AG10803 (cell line): ENCODE measurements at places on chromosomes 5 and 9.

- DNase-seq, result no peak
These were observed 266.1 kb downstream of the CWC27 start for GRCh38 chr5:65034813-65035209.

DNA sequence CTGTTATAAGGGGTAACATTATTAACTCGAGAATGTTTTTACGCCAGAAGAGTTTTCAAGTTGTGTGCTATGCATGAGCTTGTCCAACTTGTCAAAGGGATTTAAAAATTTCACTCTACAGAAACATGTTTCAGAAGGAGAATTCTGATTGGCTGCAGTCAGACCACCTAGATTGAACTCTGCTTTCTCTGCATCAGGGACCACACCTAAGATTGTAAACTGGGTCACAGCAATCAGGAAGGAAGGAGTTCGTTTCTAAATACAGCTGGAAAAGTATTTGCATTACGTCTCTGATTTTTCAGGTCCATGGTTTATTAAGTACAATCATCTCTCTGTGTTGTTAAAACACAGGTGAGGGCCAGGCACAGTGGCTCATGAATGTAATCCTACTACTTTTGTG lies 5.8 kb downstream of the GLRX start:
- no peak for DNase-seq

GRCh38 chr9:123929177-123929869 lies 603 bp downstream of the DENND1A start:
- no peak for DNase-seq

GRCh38 chr5:137470111-137470920 lies 28.8 kb downstream of the SPOCK1 start:
- peak; percentile 97 for DNase-seq

GRCh38 chr5:40605295-40605958 lies 74.3 kb upstream of the PTGER4 start:
- DNase-seq, result peak; percentile 29

DNA sequence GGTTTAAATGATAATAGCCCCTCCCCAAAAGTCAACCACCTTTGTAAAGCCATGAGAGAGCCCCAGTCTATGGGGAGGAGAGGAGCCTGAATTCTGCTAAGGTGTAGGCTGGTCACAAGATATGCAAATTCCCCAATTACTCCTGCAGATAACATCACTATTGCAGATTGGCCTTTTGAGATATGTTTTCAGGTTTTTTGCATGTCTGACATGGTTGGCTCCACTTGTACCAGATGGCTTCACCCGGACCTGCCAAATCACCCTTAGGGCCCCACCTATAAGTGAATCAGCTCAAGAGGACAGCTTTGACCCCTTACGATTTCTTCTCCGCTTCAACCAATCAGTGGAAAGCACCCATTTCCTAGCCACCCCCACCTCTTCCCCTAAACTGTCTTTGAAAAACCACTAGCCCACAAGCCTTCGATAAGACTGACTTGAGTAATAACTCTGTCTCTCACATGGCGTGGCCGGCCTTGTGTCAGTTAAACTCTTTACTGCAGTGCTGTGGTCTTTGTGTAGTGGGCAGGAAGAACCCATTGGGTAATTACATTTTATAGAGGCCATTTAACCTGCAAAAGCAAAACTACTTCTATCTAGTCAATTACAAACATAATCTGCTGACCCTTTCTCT lies 69.7 kb downstream of the PRLR start:
- no peak for DNase-seq

GRCh38 chr9:134434894-134435506 lies 108.7 kb downstream of the RXRA start:
- peak; percentile 97 for DNase-seq

DNA sequence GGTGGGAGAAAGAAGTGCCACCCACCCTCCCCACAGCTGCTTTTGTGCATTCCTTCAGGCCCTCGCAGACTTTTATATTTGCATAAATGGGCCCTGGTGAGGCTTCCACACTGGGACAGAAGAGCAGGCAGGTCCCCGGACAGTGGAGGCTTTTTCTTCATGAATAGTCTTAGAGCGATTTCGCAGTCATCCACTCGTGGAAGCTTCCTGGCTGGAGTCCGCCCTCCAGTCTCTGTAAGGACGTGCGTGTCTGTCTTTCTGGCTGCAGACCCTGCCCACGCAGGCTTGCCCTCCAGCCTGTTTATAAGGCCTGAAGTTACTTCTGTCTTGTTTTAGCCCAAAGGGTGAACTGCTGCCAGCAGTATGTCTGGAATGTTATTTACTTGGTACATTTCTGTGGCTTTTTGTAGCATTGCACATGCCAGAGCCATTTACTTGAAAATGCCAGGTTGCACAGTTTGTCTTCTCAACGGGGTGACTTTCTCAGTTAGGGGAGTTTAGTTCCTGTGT lies 195.7 kb downstream of the AOPEP start:
- DNase-seq, result peak; percentile 100

- DNase-seq, result peak; percentile 97
These were observed 33.4 kb upstream of the TTC1 start for GRCh38 chr5:159975462-159976019.

DNA sequence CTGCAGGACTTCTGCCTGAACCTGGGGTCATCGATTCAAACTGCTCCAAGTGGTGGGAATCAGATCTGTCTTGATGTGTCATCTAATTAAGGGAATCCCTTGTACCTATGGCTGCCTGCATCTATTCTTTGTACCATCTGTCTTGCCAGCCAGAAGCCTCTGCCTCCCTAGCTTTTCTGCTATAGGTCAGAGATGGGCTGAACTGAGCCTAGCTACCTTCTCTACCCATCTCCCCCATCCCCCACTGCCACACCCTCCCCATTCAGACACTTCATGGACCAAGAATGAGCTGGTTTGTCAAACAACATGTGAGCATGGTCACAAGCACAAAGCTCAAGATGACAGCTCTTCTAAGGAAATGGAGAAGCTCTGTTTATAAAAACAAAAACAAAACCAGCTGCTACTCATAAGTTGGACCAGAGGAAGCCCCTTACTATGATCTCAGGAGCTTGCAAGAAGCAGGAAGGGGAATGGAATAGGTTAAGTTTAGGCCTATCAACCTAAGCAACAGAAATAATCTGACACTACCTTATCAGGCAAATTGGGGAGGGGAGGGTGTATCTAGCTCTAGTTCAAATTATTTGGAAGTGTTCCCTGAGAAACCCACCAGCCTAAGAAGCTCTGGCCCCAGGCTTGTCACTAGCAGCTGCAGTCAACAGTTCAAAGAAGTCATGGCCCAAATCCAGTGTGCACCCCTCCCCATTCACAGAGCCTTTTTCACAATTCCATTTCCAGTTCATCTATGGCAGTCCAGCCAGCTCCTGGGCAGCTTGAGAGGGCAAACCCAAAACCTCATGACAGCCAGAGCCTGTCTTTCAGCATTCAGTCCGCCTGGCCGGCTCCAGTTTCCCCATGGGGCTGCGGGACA lies 29.9 kb downstream of the SKP1 start:
- DNase-seq, result no peak

DNA sequence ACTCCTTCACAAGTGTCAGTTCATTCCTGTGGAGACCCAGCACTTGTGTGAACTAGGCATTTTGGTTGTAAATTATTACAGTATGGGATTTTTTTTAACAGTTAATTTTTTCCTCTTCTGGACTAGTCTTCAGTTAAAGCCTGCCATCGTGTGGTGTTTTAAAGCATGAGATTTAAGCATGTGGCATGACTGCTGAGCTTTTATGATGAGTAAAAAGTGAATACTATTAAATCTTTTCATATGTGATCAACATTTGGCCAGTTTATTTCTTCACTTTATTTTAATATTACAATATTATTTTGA lies 25.0 kb downstream of the LMNB1 start:
- DNase-seq, result peak; percentile 65

GRCh38 chr5:7548596-7548995 lies 152.7 kb downstream of the ADCY2 start:
- no peak for DNase-seq

DNA sequence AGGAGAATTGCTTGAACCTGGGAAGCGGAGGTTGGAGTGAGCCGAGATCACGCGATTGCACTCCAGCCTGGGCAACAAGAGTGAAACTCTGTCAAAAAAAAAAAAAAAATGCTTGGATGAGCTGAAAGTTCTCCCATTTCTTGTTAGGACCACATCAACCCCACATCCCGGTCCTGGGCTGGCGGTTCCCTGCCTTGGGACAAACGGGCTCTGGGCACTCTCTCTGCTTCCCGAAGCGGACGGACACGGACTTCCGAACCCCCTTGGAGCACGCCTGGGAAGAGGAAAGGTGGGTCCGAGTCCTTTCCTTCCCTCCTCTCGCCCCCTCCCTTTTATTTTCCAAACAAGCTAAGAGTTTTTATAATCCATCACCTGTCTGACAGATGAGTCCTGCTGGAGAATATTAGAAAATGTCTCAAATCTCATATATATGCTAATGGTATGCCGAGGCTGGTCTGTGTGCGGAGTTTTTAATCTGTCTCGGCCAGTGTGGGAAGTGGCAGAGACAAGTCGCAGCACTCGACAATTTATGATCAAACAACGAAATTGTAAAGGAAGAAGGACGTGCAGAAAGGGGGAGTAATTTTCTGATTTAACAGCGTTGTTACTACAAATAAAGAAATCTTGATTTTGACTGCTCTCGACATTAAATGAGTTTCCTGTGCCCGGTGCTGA lies 257.9 kb upstream of the IRX4 start:
- DNase-seq, result no peak

- DNase-seq, result peak; percentile 77
These were observed 65.2 kb downstream of the RAI14 start for GRCh38 chr5:34721327-34721726.

GRCh38 chr9:109990541-109990940 lies 210.5 kb downstream of the PALM2AKAP2 start:
- DNase-seq, result peak; percentile 84

GRCh38 chr5:154862766-154863165 lies 4.3 kb downstream of the CNOT8 start:
- DNase-seq, result peak; percentile 55

DNA sequence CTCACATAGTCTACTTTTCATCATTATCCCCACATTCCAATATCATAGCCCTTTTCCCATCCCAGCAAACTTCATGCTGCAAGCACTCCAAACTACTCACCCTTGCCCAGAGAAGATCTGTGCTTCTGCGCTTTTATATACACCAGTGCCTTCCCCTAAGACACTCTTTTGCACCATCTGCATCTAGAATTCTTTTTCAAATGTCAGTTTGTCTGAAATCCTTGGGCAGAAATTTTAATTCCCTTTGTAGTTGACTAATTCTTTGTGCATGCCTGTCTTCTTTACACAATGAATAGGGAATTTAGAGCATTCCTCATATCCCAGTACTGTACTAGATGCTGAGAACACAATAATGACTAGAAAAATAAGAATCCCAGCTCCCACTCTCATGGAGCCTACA lies 298.9 kb downstream of the KCNN2 start:
- DNase-seq, result no peak

GRCh38 chr9:106310782-106311181 lies 552.2 kb upstream of the ZNF462 start:
- DNase-seq, result no peak

DNA sequence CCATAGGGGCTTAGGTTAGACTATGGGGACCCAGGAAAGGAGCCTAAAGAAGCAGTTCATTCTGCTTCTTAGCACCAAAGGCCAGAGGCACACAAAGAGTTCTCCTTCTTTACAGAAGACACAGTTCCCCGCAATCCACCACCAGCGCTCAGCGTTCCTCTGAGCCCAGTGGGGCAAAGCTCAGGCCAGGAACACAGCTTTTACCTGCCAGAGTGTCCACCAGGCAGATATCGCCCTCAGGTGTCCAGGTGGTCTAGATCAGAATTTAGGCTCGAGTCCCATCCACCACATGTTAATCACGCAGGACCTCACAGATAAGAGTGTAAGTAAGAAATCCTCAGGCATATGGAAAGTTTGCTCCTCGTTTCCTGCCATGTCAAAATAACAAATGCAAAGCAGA lies 53.0 kb downstream of the UBE2QL1 start:
- DNase-seq, result no peak

DNA sequence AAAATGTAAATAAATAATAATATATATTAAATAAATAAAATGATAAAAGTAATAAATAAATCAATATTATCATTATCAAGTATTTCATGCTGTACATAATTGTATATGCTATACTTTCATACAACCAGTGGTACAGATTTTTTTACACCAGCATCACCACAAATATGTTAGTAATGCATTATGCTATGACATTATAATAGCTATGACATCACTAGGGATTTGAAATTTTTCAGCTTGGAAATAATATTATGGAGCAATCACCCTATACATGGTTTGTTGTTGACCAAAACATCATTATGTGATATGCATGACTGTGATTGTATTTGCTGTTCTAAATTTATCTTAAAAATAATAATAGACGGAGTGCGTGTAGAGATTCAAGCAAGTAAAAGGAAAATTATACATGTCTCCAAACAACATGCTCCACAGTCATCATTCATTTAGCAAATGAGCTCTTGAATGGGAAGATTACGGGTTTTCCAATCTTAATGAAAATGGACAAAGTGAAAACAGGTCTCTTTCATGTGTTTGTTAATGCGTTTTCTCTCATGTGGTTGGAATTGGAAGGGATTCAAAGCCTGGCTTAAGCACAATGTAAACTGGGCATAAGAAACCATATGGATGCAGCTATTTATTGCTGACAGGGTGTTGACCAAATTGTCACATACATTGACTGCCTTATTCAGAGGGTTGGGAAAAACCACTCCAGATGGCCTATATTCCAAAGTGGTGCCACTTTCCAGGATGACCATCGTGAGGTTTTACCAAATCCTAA lies 643.0 kb upstream of the RGMB start:
- no peak for DNase-seq

GRCh38 chr5:154059039-154059430 lies 20.3 kb downstream of the MFAP3 start:
- DNase-seq, result no peak

GRCh38 chr9:131731237-131731636 lies 8.6 kb downstream of the RAPGEF1 start:
- no peak for DNase-seq

GRCh38 chr5:96121364-96121763 lies 159.7 kb upstream of the ELL2 start:
- no peak for DNase-seq
